Dermis blood vessel endothelial cell (primary cell): ENCODE measurements at places on chromosomes 11 and 22.

GRCh38 chr22:49370627-49371301 is 456.9 kb downstream of the BRD1 start:
- no peak for DNase-seq

- DNase-seq = peak; percentile 96
These were observed 125.6 kb downstream of the BCR start for GRCh38 chr22:23305922-23306374.

DNA sequence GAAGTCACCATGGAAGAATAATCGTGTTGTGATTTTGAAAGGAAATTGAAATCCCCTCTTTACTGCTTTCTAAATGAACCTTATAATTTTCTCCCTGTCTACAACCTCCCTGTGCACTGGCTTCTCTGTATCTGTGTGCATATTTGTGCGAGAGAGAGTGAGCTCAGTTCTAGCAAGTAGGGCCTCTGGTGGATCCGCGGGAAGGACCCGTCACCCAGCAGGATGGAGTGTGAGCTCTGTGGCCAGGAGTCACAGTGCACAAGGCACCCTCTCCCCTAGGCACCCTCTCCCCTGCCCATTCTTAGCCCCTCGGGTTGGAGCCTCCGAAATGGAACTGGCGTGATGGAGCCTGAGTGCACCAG is 109.0 kb downstream of the TRIM29 start:
- DNase-seq = no peak

DNA sequence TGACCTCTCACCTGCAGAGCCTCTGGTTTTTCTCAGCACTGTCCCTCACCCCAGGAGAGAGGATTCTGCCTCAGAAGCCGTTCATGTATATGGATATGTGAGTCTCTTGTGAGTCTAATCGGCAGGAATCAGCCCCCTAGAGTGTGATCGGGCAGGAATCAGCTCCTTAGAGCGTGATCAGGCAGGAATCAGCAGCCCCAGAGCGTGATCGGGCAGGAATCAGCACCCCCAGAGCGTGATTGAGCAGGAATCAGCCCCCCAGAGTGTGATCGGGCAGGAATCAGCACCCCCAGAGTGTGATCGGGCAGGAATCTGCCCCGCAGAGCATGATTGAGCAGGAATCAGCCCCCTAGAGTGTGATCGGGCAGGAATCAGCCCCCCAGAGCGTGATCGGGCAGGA is 80.0 kb upstream of the EIF3D start:
- no peak for DNase-seq

DNA sequence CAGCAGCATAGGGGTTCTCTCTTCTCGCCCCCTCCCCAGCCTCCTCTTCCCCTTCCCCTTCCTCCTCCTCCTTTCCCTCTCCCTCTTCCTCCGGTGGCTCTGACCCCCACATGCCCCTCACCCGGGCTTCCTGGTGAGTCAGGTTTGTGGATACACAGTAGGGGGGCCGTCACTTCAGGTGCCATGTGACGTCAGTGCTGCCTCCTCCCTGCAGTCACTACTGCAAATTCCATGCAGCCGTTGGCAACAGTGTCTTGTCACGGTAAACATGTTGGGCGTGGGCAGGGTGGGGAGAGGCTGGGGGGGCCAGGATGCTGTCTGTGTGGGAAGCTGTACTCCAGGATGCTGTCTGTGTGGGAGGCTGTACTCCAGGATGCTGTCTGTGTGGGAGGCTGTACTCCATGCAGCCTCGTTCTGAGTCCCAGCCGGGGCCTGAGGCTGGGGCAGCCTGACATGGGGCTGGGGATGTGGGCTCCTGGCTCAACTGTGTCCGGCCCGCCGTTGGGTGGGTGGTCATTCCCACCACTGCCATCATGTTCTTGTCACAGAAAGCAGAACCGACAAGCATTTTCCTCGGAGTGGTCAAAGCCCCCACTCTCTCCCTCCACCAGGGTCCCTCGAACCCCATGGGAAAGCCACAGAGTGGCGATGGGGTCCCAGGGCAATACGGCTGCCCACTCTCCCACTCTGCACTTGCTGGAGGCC is 2.4 kb upstream of the MUC2 start:
- peak; percentile 74 for DNase-seq

GRCh38 chr11:18765554-18765953 is 26.0 kb downstream of the PTPN5 start:
- DNase-seq = no peak

DNA sequence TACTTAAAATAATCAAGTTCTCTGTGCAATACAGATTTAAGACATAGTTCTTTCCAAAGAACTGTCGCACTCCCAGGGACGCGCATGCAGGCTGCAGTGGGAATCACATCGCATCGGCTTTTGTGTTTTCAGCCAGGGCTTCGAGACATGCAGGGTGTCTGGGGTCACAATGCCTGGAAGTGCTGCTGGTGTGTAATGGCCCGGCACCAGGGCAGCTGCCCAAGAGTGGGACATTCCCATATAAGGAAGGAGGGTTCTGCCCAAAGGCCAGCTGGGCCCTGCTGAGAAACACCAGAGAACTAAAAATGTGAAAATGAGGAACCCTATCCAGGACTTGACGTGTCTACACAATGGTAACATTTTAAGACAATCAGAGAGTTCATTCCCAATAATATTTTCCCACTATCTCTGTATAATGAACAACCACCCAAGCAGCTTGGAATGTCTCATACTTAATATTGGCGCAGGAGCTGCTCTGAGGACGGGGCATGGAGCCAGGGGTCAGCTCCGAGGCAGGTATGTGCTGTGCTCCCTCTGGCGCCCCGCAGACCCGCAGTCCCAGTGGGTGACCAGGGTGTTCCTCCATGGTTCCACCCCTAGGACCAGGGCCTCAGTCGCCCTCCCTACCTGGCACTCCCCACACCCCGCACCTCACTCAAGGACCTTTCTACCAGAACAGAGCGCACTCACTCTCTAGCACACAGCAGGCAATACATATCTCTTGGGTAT is 11.3 kb downstream of the MCAT start:
- peak; percentile 57 for DNase-seq

DNA sequence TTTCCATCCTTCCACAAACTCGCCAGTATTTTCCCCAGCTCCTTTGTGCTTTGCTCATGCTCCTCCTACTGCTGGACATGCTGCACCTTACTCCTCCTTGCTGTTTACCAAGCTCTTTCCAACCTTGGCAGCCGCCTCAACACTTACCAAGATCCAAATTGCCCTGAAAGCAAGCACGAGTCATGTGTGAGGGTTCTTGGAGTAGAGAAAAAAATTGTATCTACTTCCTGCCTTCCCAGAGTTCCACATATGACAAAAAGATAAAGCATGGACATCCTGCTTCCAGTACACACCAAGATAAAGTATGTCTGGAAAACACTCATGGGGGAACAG is 767.5 kb downstream of the NTM start:
- DNase-seq = no peak

DNA sequence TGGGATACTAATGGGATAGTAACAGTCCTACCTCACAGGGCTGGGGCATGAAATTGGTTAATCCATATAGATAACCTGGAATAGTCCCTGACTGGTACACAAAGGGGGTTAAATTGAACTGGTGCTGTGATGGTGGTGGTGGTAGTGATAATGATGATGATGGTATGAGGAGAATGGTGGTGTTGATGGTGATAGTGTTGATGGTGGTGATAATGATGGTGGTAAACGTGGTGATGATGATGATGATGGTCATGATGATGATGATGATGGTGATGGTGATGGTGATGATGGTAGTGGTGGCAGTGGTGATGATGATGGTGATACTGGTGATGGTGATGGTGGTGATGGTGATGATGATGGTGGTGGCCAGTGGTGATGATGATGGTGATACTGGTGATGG is 38.7 kb downstream of the SMIM38 start:
- no peak for DNase-seq

DNA sequence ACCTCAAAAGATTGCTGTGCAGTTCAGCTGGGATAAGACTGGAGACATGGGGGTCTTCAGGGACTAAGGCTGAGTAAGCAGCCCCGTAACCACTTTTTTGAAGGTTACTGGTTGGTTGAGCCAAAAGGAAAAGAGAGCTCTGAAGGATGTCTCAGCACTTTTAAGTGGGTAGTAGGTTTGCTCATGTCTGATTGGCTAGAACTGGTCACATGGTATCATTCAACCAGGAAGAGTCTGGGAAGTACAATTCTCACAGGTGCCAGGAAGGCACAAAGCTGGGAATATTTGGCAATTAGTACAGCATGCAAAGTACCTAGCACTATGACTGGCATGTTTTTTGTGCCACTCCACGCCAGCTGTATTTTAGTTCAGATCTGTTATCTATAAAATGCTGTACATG is 58.1 kb downstream of the SNX19 start:
- DNase-seq = peak; percentile 44

DNA sequence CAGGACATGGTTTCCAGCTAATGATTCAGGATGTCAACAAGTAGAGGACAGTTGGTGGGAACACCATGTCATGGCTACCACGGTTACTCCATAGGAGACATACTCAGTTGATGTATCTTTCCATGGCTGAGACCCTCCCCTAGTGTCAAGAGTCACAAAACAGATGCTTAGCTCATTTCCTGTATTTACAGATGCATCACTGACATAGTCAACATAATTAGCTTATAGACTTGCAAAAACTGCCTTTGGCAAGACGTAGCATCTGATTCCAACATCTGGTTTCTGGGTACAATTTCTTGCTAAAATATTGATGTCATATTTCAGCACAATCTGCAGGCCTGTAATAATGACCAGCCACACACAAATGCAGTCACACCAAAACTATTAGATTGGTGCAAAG is 550.3 kb downstream of the FAM181B start:
- DNase-seq = no peak

GRCh38 chr11:7844986-7845385 is 48.2 kb upstream of the OR5P2 start:
- no peak for DNase-seq

- no peak for DNase-seq
These were observed 13.5 kb upstream of the TUB start for GRCh38 chr11:8067567-8067928.

DNA sequence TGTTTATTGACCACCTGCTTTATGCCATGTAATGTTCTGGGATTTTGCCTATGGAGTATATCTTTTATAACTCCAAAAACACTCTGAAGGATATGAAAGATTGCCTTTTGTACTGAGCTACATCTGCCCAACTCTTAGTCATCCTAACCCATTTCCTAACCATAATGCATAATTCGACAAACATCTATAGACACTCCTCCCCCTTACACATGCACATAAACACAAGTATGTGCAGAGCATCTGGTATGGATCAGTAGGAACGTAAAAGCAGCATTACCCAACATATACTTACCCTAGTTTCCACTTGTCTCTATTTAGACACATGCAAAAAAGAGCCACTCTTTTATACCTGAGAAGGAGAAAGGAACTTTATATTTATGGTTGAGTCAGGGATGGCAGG is 272.8 kb downstream of the FAM76B start:
- no peak for DNase-seq

DNA sequence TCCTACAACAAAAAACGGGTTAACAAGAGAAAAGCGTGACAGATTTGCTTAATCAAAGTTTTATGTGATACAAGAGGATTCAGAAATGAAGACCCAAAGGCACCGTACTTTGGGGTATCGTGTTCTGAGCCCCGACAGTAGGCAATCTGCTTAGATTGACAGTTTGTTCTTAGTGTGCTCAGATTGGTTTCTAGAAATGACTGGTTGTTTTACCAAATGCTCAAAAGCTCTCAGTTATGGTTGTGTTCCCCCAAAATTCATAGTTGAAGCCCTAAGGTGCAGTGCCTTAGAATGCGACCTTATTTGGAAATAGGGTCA is 102.7 kb downstream of the RASSF10 start:
- no peak for DNase-seq
